CD4-positive, alpha-beta T cell treated with Interleukin-6 for 4 hours (primary cell): ENCODE measurements at places on chromosomes 16 and 17.

GRCh38 chr17:43722870-43723665 is 35.5 kb downstream of the SOST start:
- no peak for DNase-seq

DNA sequence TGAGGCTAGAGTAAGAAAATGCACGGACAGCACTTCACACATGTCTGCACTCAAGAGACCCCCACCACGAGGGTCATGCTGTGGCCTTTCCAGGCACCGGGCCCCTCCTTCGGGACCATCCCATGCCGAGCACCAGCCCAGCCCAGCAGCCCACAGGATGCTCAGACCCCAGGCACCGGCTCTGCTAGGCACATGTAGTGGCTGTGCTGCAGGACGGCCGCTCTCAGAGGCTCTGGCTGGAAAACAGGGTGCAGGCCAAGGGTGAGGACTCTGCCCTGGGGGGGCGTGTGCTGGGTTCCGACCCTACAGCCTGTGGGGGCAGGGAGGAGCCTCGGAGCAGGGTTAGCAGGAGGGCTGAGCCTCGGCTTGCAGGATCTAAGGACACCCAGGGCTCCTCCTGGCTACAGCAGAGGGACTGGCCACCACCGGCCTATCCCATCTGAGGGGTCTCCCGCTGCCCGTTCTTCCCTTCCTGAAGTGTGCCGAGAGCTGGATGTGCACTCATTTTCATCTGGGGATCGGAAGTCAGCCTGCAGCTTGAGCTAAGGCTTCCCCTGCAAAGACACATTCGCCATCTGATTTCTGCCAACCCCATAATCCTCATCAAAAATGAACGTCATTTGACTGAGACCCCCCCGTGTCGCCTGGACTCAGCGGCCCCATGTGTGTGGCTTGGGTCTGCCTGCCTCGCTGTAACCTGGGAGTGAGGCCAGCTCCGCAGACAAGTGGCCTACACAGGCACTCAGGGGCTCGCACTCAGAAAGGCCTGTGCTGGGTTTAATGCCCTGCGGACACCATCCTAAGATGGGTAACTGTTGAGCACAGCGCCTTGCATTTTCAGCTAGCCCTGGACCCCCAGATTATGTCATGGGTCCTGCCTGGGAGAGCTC is 293.1 kb upstream of the FOXF1 start:
- DNase-seq = no peak

DNA sequence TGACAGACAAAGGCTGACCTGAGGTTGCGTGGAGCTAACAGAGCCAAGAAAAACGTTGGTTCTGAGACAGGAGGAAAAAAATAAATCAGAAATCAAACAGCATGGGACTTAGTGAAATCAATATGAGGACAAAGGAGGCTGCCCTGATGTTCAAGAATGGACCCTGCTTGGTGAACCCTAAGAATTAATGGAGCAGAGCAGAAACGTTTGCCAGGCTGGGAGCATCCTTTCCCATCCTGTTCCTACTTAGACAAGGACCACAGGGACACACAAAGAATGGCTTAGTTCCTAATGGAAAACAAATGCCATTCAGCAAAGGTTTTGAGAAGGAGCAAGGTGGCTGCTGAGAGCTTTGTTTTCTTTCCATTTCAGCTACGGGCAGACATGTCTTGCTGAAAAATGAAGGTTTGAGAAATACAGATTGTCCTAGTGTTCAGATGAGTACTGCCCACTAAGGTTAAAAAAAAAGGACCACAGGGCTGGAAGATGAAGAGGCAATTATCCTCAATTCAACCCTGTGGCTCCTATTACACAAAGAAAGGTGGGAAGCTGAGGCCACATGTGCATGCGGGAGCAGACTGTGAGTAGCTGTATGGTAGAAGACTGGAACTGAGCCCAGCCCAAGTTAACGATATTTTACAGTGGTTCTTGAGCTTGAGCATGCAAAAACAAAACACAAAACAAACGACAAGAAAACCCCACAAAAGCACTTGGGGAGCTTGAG is 230.1 kb downstream of the SLC39A11 start:
- DNase-seq = no peak

DNA sequence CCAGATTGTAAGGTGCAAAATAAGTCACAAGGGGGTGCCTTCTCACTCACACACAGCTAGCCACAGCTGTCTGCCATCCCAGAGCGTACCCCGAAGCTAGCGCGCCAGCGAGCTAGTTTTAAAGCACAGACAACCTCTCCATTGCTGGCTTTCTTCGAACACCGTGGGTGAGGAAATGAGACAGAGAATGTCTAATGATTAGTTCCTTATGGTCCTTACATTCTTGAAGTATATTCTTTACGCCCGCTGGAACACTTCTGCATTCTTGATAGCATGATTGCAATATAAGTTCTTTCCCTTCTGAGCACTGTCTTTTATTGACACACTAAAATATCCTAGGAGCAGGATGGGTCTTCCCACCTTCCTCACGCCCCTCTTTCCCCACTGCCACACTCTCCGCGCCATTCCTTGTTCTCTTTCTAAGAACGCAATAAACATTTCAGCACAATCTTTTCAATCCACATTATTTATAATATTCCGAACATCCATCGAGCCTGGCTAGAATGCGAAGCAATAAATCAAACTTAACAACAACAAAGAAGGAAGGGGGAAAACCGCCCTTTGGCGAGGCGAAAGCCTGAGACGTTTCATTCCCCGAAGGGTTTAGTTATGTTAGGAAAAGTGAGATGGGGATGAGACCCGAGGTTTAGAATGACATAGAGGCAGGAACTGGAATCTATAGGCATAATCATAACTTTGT is 251.3 kb downstream of the NTN1 start:
- no peak for DNase-seq

DNA sequence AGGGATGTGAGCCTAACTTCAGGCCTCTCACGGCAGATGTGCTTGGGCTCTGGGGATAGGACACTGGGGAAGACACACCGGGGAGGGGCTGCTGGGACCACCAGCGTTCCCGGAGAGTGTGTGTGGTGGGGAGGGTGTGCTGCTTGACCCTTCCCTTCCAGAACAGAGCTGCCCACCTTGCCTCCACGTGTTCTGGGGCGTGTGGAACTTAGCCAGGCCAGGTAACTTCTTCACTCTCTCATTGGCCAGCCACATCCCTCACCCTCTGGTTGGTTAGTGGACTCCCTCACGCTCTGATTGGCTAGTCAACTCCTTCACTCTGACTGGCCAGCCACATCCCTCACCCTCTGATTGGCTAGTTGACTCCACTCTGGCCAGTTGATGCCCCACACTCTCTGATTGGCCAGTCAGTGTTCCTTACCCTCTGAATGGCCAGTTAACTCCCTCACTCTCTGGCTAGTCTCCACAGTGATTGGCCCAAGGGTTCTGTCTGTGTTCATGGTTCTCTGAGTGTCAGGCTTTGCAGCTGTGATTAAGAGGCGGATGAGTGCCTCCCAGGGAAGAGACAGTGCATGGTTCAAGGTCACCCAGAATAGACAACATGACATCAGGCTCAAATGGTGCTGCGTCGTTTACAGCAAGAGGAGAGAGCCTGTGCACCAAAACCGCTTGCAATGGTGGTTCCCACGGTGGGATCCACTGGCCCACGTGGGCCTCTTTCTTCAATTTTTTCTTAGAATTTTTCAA is 10.0 kb downstream of the TMEM235 start:
- DNase-seq = no peak

DNA sequence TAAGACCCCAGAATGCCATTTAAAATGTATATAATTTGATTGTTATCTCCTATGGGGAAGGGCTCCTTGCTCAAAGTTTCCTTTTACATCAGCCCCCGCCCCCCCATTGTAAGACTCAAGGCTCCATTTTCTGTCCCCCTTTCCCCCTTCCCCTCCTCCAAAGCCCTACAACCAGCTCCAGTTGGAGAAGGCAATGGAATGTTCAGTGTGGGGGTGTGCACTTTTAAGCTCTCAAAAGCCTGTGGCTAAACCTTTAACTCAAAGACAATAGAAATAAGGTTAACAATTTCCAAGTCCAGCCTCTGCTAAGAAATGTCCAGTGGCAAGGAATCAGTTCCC is 114.7 kb downstream of the NOG start:
- no peak for DNase-seq
